ENCODE measurements at places on chromosomes 2 and 18. TPM values are rescaled to one million over a fixed set of nuclear protein-coding genes. Genes with fewer than 3 reads are reported as not detected.

The CD8B2 gene
- not detected for total RNA-seq

The EVA1A gene
- total RNA-seq: not detected

The NAT8 gene
- total RNA-seq: not detected

DNA sequence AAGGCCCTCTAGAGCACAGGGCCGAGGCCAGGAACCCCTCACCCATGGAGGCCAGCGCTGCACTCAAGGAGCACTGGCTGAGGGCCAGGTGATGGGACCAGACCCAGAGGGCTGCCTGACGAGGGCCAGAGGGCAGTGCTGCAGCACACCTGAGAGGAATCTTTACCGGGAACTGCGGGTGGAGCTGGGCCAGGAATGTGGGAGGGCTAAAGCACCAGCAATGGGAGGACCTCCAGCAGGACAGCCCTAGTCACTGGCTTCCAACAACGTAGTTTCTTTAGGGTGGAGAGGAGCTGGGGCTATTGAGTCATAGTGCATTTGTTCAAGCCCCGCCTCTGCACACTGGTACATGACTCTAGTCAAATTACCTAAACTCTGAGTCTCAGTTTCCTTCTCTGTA lies 143.4 kb downstream of the TMEM17 start:
- DNase-seq: no peak

DNA sequence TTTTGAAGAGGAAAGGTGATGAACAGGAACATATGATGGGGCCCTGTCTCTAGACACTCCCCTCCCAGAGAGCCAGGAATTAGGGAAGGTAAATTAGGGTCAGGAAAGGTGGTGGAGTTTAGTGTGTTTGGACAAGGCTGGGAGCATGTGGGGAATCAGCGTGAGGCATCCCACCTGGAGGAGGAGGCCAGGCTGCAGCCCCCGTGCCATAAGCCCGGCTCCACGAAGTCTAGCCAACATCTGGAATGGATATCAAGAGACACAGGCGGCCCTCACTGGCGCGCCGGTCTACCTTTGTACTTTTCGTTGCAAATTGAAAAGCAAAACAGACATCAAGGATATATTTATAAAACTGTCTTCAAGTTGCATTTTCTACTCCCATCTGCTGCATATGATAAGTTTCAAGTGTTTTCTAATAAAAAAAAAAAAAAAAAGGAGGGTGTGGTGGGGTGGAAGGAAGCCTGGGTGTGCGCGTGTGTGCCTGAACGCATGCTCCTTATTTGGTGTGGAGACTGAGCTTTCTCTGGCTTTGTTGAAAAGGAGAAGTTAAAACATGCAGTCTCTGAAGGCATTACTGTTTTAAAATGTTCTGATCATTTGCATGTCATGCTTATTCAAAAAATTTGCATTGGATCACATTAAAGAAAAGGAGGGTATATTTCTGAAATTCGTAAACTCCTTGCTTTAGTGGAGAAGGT lies 546.7 kb upstream of the ID2 start:
- no peak for DNase-seq

GRCh38 chr2:65436824-65437221 lies 4.4 kb upstream of the SPRED2 start:
- DNase-seq: no peak

DNA sequence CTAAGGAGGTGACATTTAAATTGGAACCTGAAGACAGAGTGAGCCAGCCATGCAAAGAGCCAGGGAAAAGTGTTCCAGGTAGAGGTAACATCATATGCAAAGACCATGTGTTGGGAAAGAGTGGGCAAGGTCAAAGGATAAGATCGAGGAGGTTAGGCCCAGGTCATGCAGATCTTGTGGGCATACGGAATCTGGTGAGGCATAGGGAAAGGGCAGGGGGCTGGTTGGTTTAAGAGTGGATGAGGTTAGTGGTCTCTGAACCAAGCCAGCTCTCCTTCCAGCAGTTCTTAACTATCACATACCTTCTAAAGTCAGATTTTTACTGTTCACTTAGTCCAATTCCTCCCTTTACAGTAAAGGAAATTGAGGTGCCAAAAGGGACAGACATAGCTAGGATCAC lies 3.0 kb downstream of the ANKRD53 start:
- no peak for DNase-seq

- DNase-seq: no peak
Observed at GRCh38 chr18:50161597-50162205, 33.2 kb downstream of the MYO5B start.

- no peak for DNase-seq
Observed at GRCh38 chr2:179272406-179273192, 8.0 kb upstream of the SESTD1 start.

DNA sequence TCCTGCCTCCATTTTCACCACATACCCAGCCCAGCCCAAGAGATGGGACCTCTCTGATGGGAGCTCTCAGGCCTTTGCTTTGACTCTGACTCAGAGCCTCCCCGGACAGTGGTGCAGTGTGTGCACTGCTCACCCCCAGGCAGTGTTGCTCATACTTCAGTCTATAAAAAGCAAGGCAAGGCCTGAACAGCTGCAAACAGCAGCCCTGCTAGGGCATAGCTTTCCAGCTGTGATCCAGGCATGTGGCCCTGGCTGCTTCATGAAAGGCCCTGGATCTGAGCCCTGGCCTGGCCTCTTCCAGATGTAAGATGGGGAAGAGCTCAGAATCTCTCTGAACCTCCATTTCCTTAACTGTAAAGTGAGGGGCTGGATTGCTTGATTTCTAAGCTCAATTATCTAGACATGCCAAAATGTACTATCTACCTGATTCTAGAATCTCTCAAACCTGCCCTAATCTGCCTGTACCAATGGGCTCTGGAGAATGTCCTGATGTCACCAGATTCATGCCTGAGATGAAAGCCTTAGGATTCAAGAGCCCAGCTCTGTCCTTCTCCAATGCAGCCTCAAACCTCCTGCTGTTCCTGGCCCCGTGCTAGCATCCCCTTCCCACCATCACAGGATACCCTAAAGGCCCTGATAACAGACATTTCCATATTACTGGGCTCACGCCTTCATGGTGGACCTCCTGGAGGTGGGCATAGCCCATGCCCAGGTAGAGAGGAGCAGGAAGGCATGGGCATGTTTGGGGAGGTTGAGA lies 206.9 kb downstream of the ARL4C start:
- no peak for DNase-seq

DNA sequence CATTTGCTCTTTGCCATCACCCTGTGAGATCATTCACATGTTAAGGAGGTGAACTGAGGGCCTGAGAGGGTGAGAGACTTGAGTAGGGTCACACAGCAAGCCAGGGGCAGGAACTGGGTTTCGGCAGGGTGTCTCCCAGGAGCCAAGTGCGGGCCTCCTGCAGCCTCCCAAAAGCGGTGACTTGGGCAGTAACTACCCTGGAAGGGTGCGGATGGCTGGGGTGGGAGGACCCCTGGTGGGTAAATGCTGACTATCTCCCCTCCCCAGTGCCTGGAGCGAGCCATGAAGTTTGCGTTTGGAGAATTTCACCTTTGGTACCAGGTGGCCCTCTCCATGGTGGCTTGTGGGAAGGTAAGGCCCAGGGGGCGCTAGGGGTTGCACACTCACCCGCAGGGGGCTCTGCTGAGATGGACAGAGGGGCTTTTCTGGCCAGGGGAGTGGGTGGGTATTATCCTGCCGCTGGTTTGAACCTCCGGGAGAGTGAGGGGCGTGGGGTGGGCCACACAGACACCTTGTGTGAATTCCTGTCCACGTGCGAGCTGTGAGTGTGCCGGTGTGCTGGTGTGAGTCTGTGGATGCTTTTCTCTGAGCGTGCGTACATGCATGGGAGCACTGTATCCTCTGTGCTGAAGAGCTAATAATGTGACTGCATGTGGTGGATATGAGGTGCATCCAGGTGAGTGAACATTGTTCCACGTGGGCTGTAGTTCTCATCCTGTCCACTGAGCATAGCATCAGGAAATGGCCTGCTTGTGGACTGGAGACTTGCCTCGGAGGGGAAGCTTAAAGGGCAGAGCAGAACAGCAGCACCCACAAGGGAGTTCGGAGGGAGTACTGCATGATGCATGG lies 91.0 kb upstream of the MCFD2 start:
- no peak for DNase-seq

DNA sequence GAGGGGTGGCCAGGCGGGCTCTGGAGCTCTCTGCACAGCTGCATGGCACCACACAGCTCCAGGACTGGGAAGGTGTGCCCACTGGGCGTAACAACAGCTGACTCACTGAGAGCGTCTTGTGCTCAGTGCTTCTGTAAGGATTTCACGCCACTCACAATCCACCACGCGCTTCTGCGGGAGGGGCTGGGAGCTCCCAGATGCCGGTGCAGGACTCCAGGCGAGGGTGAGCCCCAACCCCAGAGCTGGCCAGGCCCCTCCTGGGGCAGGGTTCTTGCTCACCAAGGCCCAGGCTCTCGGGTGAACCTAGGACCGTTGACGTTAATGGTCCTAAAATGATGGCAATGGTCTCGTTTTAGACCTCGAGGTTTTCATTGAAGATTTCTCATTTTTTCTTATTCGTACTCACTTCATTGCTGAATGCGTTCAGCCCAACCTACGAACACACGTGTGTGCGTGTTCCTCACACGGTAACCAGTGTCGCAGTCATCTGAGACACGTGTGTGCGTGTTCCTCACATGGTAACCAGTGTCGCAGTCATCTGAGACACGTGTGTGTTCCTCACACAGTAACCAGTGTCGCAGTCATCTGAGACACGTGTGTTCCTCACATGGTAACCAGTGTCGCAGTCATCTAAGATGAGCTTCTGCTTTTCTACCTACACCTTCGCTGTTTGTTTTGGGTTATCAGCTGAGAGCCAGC lies 38.4 kb upstream of the ZNF236 start:
- no peak for DNase-seq

Data from sigmoid colon (tissue), 7 donors.